ENCODE measurements at places on chromosomes 3 and 15.

DNA sequence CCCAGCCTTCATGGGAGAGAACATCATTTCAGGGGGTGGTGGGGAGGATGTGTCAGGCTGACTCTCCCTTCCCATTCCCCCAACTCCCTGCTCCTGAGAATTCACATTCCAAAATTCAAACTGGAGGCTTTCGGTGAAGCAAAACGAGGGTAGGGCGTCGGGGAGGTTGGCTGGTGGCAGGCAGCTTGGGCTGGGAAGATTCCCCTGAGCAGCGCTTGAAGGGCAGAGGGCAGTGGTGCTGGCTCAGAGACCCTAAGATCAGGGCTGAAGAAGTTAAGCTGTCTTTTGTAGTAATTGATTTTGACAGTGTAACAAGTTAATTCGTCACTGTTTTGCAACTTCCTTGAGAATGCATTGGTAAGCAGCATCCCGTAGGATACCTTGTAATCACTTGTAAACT, 187.8 kb downstream of the RAB11A start:
- DNase-seq: no peak

- no peak for DNase-seq
These were observed 13.2 kb downstream of the EPHB3 start for GRCh38 chr3:184574515-184575417.

DNA sequence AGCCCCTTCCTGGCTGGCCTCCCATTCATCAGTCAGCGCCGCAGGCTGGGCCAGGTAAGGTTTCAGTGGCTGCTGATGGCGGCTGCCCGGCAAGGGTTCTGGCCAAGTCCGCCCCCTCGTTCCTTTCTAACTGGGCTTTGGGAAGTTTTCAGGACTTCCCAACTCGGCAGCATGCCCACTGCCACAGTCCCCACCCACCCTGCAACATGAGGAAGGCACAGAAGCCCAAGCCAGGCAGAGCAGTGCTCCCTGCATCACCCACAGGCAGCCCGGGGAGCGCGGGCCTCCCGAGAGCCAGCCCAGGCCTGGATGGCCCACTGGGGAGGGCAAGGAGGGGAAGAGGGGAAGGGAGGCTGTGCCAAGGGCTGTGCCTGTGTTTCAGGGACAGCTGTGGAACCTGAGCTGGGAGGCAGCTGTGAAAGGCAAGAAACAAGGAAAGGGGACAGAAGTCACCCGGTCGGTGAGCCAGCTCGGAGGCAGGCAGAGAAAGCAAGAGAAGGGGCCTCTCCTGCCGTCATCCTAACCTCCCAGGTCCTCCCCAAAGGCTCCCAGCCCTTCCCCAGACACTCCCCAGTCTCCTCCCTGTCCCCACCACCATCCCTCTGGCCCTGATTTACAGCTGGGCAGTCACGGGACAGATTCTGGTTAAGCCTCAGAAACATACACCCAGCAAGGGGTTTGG, 73.9 kb downstream of the CPN2 start:
- DNase-seq: no peak

- DNase-seq: no peak
These were observed 11.2 kb upstream of the CXCR6 start for GRCh38 chr3:45932112-45932511.

DNA sequence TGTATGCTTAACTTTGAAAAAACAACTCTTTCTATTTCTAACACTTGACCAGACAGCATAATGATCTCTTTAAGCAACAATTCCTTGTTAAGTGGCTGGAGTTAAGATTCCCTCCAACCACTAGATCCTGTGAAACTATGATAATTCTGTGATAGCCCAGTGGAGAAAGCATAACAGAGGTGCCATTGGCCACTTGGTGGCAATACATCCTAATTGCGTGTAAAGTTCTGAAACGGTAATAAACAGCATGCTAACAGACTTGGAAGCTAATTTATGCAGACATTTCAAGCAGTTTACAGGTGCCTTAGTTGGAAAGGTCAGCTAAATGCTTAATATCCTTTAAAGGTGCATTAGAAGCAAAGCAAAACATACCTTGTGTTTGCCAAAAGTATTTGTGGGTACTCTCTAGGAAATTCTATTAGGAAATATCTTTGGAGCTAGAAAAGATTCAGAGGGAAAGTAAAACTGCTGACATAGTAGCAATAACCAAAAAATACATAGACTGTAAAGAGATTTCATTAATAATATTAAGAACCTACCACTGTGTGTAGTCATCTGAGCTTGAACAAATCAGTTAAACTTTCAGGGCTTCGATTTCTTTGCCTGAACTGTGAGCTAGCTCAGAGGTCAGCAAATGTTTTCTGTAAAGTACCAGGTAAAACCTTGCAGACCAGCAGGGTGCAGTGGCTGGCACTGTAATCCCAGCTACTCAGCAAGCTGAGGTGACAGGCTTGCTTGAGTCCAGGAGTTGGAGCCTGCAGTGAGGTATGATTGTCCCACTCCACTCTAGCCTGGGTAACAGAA, 19.0 kb upstream of the CSTA start:
- no peak for DNase-seq

DNA sequence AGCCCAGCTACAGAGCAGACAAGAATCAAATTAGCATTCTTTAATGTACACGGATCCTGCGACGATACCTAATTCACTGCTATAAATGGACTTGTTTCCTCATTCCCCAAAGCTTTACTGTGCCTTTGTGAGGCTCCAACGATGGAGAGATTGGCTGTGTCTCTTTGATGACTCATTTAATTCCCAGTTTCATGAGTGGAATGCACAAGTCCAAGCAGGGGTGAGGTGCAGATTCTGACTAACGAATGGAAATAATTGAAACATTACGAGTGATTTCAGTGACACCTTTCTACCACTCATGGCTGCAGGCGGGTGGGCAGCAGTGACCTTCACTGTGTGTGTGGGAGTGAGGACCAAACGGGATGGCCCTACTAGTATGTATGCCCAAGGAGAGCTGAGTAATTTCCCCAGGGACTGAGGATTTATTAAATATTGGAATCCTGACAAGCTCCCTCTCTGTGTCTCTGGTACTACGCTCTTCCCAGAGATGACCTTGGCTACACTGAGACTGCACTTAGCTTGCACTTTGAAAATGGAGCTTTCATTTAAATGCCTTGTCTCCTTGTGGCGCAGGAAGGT, 156.7 kb downstream of the CACNA2D3 start:
- DNase-seq: no peak

- DNase-seq: no peak
These were observed 44.8 kb downstream of the ABTB1 start for GRCh38 chr3:127717357-127718244.

- peak; percentile 49 for DNase-seq
These were observed 525 bp downstream of the SETD2 start for GRCh38 chr3:47163169-47164006.

- no peak for DNase-seq
These were observed 34.8 kb downstream of the FAM3D start for GRCh38 chr3:58631742-58632141.

- no peak for DNase-seq
These were observed 5.7 kb downstream of the PLCH1 start for GRCh38 chr3:155739154-155739553.

DNA sequence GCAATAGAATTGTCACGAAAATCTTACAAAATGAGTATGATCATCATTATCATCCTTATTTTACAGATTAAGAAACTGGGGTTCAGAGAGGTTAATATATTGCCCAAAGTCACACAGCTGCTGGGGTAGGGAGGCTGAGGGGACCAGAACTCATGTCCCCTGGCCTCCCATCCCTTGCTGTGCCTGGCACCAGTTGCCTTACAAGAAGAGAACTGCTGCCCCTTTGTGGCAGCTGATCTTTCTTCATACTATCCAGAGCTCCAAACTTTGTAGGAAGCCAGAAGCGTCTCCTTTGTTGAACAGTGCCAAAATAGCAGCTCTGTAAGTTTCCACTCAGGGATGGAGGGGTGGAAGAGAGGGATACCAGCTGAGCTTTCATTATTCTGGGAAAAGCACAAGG, 236.8 kb upstream of the TBC1D5 start:
- no peak for DNase-seq

GRCh38 chr15:40743921-40744814, 10.9 kb downstream of the RMDN3 start:
- DNase-seq: peak; percentile 53

GRCh38 chr3:114623420-114624046, 329.7 kb downstream of the TIGIT start:
- DNase-seq: no peak

DNA sequence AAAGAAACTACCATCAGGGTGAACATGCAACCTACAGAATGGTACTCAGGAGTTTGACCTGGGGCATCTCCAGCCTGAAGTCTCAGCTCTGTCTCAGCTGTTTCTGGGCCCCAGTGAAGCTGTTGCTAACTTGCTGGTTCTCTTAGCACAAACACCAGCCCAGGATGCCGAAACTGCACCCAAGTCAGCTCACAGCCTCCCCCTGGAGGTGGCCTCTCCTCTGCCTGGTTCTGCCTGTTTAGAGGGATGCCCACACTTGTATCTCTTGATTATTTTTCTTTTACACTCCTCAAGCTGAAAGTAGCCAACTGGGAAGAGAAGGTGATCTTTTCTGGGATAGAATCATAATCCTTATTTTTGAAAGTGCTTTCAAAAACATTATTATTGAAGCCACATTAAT, 289.0 kb upstream of the RASGRP1 start:
- DNase-seq: peak; percentile 21

DNA sequence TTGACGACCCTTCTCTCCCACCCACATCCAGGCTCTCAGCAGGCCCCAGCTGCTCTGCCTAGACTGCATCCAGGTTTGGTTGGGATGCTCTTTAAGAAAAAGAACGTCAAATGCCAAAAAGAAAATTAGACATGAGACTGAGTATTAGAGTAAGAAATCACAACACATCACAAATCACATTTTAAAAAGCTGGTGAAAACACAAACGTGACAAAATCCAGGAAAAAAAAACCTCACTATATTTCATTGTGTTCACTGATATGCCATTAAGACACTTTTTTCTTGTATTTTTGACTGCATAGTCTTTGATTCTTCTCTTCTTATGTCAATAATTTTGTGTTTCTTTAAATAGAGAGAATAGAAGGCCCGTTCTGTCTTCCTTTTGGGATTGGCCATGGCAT, 243.7 kb downstream of the TLE3 start:
- no peak for DNase-seq

- DNase-seq: no peak
These were observed 161.0 kb downstream of the RSL24D1 start for GRCh38 chr15:55035749-55036148.

DNA sequence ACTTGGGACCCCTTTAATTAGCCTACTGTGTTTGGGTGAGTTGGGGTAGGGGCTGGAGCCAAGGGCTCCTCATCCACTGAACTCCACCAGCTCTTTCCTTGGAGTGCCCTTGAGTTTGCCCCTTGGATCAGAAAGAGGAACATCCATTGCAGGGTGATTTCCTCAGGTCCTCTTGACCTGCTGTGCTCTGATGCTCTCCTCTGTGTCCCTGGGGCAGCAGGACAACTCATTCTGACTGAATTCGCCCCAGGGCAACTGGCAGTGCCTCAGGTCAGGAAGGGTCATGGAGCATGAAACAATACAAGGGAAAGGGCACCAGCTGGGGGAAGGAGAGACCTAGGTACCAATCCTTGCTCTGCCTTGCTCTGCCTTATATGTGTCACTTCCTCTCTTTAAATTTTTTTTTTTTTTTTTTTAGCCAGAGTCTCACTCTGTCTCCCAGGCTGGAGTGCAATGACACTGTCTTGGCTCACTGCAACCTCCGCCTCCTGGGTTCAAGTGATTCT, 47.8 kb downstream of the BSN start:
- DNase-seq: no peak

- no peak for DNase-seq
These were observed 11.2 kb downstream of the CEP19 start for GRCh38 chr3:196700801-196701200.

- DNase-seq: no peak
These were observed 43.2 kb downstream of the SLC7A14 start for GRCh38 chr3:170542704-170543103.

GRCh38 chr3:57971975-57972374, 36.2 kb upstream of the FLNB start:
- DNase-seq: no peak

- no peak for DNase-seq
These were observed 318.0 kb downstream of the CLSTN2 start for GRCh38 chr3:140252812-140253656.

DNA sequence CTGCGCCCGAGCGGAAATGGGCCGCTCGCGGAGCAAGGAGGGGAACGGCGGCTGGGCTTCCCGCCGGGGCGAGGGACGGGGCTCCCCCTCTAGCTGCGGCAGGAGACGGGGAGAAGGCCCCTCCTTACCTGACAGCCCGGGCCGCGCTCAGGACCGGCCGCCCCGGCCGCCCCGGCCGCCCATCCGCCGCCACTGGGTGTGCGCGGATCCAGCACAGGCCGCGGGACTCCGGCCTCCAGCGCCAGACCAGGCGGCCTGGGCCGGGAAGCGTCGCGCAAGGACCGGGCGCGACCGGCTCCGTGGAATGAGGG, 296 bp downstream of the TPRA1 start:
- peak; percentile 20 for DNase-seq

DNA sequence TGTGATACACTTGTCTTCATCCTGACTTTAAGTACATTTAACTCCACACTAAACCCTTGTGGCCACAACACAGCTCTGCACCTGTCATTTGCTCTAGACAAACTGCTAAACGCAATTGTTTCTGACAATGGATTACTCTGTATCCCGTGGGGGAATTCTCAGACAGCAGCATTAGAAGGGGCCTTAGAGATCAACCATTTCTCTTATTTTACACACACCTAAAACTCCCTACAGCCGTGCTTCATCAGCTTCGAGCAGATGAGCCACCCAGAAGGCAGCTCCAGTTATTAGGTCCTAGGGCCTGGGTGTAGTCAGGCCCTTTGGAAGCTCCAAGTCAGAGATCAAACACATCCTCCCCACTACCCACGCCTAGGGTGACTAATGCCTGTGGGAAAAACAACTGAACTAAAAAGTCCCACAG, 1.3 kb upstream of the IL12A start:
- no peak for DNase-seq

- DNase-seq: no peak
These were observed 169.7 kb upstream of the BFSP2 start for GRCh38 chr3:133230195-133230594.

DNA sequence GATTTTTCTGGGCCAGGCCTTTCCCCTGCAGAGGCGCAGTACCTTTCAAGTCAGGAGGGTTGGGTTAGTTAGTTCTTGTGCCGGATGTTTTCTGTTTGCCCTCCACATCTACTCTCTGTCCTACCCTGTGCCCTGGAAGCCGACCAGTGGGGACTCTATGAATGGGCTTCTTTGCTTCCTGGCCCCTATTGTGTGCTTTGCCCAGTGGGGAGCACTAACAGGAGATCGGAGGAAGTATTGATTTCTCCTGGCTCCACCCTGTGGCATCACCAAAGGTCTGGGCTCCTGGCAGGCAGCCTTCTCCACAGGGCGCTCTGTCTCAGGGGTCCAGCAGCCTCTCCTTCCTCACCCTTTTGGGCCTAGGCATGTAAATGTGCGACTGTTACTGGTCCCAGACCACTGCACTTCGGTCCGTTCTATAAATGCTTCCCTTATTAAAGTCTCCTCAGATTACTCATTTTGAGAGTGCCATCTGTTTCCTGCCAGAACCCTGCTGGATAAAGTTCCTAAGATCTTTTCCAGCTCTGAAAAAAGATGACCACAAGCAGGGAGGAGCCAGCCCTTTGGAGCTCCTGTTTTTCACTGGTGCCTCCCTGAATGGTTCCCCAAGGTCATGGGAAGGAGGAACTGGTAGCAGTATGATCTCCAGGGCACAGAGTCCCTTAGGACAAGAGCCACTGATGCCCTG, 44.5 kb downstream of the CTDSPL start:
- DNase-seq: no peak

Data from activated CD4-positive, alpha-beta T cell treated with anti-CD3 and anti-CD28 coated beads, Interleukin-2, amount 50 U/mL, for 1 hour (primary cell).